Naive B cell (primary cell): ENCODE measurements at places on chromosomes 4 and X. TPM values are rescaled to one million over a fixed set of nuclear protein-coding genes. Genes with fewer than 3 reads are reported as not detected.

DNA sequence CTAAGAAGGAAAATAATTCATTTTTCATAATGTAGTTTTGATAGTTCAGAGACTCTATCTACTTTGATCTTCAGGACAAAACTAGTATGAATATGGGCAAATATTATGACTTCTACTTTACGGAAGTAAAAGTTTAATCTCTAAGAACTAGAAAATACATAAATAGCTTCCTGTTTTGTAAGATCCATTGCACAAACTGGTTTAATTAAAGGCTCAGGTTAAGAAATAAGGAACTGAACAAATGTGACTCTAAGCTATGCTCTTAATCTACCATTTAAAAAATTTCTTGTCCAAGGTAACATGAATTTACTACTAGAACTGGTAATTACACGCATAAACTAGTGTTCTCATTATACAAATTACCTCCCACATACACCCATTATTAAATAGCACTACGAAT is 360.6 kb downstream of the INPP4B start:
- no peaks in the 10 kb centered on the region for H3K4me1 ChIP-seq
- DNase-seq: no peak
- no peak overlapping the region for H3K27ac ChIP-seq
- no peaks in the 10 kb centered on the region for H3K36me3 ChIP-seq
- H3K27me3 ChIP-seq: no peaks in the 10 kb centered on the region
- H3K4me3 ChIP-seq: no peak overlapping the region

The HS3ST1 gene
- polyA plus RNA-seq: 23.9 TPM

DNA sequence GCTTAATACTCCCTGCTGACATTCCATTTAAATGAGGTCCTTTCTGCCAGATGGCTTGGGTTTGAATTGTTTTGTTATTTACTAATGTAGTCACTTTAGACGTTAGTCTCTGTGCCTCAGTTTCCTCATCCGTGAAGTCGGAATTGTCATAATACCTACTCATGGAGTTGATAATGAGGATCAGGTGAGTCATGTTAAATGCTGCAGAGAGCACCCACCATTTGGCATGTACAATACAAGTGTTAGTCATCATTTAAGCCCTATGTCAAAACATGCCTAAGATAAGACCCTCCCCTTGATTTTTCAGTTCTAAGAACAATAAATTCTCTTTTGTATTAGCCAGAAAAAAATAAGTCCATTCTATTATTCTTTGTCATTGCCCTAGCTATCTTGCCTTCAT is 534.8 kb upstream of the HTR2C start:
- H3K27me3 ChIP-seq: no peaks in the 10 kb centered on the region
- H3K4me1 ChIP-seq: no peaks in the 10 kb centered on the region
- no peak for DNase-seq
- H3K27ac ChIP-seq: no peak overlapping the region
- H3K36me3 ChIP-seq: no peaks in the 10 kb centered on the region

The DNAAF6 gene
- not detected for polyA plus RNA-seq

DNA sequence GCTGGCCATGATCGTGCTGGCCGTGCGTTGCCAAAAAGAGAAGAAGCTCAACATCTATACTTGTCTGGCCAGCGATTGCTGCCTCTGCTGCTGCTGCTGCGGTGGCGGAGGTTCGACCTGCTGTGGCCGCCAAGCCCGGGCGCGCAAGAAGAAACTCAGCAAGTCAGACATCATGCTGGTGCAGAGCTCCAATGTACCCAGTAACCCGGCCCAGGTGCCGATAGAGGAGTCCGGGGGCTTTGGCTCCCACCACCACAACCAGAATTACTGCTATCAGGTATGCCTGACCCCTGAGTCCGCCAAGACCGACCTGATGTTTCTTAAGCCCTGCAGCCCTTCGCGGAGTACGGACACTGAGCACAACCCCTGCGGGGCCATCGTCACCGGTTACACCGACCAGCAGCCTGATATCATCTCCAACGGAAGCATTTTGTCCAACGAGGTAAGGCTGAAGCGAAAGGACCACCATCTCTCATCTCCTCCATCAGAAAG is 3.3 kb downstream of the PCDH10 start:
- peaks cover 20% of the 10 kb centered on the region for H3K36me3 ChIP-seq
- H3K27ac ChIP-seq: no peak overlapping the region
- no peak for DNase-seq
- no peak overlapping the region for H3K4me3 ChIP-seq
- peaks cover 71% of the 10 kb centered on the region for H3K27me3 ChIP-seq

DNA sequence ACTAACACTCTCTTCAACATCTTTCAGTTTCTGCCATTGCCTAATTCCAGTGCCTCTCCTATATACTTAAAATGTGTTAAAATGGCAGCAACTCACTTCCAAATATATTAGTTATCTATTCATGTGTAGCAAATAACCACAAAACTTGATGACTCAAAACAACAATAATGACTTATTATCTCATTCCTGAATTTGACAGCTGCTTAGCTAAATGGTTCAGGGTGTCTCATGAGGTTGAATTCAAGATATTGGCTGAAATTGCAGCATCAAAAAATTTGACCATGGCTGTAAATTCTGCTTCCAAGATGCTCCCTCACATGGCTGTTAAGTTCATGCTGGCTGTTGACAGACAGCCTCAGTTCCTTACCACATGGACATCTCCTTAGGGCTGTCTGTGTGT is 25.3 kb downstream of the PITX2 start:
- no peaks in the 10 kb centered on the region for H3K36me3 ChIP-seq
- peaks cover 12% of the 10 kb centered on the region for H3K27me3 ChIP-seq
- no peaks in the 10 kb centered on the region for H3K4me1 ChIP-seq
- DNase-seq: no peak

DNA sequence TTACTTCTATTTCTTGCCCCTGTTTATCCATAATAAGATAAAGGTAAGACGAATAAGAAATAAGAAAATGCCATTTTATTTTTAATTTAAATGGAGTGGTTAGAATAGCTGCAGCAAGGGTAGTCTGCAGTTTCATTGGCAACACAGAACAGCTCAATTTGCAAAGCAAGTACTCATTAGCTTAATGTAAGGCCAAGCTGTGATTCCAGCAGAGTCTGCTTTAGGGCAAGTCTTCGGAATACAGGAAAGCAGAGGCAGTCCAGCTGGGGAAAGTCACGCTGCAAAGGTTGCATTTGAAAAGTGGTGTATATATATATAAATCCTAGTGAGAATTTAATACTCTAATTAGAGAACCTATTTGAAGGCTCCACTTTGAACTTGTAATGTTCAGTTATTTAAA is 59.0 kb downstream of the ANXA10 start:
- no peak overlapping the region for H3K4me3 ChIP-seq
- no peak overlapping the region for H3K27ac ChIP-seq
- H3K27me3 ChIP-seq: no peaks in the 10 kb centered on the region
- DNase-seq: no peak

The CFAP47 gene
- not detected for polyA plus RNA-seq

The SPINK2 gene
- polyA plus RNA-seq: 10.2 TPM

- no peak overlapping the region for H3K4me3 ChIP-seq
- no peak overlapping the region for H3K27ac ChIP-seq
- no peaks in the 10 kb centered on the region for H3K27me3 ChIP-seq
- H3K36me3 ChIP-seq: peaks cover 12% of the 10 kb centered on the region
These were observed 5.5 kb downstream of the SAT1 start for GRCh38 chrX:23788521-23788920.

DNA sequence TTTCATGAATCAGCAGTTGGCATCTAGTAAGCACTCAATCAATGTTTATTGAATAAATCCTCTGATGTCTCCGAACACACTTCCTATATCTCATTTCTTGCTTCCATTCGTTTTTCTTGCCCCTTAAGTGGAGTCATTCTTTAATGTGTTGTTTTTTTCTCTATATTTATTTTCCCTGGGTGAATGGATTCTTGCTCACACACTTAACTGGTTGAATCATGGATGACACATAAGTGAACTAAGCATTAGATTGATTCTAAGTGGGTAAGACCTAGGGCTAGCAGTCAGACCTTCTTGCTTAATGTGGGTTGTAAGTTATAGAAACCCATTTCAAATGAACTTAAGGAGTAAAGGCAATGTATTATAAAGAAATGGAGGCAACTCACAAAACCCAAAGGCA is 111.1 kb downstream of the RTL3 start:
- H3K27ac ChIP-seq: no peak overlapping the region
- peaks cover 24% of the 10 kb centered on the region for H3K27me3 ChIP-seq
- H3K4me3 ChIP-seq: no peak overlapping the region
- peaks cover 23% of the 10 kb centered on the region for H3K36me3 ChIP-seq
- peaks cover 7% of the 10 kb centered on the region for H3K4me1 ChIP-seq

GRCh38 chrX:101164766-101165590 is 54.6 kb upstream of the DRP2 start:
- H3K36me3 ChIP-seq: no peaks in the 10 kb centered on the region
- no peak overlapping the region for H3K4me3 ChIP-seq
- DNase-seq: no peak
- no peaks in the 10 kb centered on the region for H3K4me1 ChIP-seq
